ENCODE measurements at places on chromosomes 1 and 21. TPM values are rescaled to one million over a fixed set of nuclear protein-coding genes. Genes with fewer than 3 reads are reported as not detected.

The TSEN15 gene
- total RNA-seq = 41.7 TPM

The NGF gene
- total RNA-seq = 10.4 TPM

The CLCA1 gene
- total RNA-seq = 0.10 TPM

The GUCA2B gene
- total RNA-seq = not detected

GRCh38 chr1:71047635-71048607 lies at the start of gene PTGER3:
TSS of gene PTGER3 (minus strand) at chr1:71047816. CDS start at chr1:71047577, 239 bp downstream.
- DNase-seq = peak; percentile 73

DNA sequence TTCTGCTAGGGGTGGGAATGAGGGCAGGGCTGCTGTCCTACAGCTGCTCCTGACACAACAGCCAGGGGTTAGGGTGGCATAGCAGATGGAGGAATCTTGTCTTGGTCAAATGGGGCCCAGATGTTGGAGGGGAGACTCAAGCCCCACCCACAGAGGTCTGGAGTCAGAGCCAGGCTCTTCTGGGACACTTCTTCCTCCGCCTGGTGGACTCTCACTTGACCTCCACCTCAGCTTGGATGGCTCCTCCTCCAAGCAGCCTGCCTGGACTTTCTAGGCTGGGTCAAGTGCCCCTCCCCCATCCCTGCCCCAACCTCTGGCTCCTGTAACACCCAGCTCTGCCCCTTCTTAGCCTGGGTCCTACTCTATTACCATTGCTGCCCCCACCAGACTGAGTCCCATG lies 35.5 kb downstream of the EPHA2 start:
- no peak for DNase-seq

DNA sequence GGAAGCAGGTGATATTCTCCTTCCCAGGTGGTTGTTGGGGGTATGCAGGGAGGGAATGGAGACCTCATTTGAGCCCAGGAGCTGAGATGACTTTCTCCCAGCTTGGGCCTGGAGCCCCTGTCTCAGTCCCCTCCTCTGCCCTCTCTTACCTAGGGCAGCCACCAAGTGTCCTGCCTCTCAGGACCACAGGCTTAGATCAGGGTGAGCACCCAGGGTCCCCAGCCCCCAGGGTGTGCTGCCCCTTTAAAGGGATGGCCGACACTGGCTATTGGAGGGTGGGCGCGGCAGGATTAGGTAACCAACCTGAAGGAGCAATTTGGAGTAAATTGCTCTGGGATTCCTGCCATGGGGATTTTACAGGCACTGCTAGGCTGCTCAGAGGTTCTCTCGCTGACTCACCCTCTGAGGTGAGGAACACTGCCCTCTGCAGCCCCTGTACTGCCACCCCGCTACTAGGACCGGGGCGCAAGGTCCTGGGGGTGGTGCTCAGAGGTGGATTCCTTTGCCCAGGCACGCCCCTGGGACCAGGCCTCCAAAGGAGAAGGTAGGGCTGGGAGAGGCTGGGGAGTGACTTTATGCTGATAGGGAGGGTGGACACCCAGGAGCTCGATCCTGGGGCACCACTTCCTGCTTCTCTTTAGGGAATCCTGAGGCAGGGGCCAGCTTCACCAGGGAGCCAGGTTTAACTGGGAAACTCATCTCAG lies 1.5 kb downstream of the RPS6KA1 start:
- DNase-seq = no peak

- DNase-seq = no peak
Observed at GRCh38 chr1:161803181-161803580, 37.1 kb downstream of the ATF6 start.

GRCh38 chr1:228285661-228286504 lies 78.0 kb downstream of the OBSCN start:
- DNase-seq = no peak

DNA sequence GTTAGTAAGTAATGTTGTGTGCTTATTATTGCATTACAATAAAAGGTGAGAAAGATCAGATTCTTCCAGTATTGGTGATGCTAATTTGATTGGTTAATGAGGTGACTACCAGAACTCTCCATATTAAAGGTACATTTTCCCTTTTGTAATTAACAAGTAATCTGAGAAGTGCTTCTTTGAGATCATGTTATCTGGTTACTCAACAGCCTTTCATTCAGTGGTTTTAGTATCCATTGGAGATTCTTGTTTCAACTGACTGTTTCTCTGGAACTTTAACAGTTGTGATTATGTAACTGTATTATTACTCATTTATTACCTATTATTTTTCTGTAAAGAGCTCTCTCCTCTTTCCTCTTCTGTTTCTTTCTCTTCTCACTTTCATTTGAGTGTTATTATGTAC lies 86.7 kb downstream of the PEX14 start:
- DNase-seq = no peak

DNA sequence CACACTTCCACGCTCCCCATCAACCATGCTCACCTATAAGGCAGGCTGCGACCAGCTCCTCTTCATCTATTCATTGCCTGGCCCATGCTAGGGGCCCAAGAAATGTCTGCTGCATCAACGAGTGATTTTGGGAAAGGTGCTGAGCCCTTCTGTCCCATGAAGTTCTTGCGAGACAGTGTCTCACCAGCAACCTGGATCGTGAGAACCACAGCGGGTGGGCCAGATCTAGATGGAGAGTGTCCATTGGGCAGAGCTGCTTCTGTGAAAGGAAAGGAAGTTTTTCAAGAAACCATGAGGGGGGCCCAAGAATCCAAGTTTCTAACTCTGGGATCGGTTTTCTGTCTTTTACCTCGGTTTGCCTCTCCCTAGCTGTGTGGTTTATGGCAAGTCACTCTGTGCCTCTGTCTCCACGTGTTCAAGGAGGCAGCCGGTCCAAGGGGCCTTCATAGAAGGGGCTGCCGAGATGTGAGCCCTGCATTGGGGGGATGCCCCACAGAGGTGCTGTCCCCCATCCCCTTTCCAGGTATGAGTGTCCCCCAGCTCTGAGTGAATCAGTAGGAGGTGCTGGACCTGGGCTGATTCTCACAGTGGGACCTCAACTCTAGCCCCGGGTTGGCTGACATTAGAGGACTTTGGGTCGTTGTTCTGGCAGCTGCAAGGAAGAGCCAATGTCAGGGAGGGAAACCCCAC lies 8.3 kb upstream of the PADI1 start:
- DNase-seq = no peak

GRCh38 chr1:118979754-118980575 lies 8.2 kb downstream of the TBX15 start:
- DNase-seq = no peak

DNA sequence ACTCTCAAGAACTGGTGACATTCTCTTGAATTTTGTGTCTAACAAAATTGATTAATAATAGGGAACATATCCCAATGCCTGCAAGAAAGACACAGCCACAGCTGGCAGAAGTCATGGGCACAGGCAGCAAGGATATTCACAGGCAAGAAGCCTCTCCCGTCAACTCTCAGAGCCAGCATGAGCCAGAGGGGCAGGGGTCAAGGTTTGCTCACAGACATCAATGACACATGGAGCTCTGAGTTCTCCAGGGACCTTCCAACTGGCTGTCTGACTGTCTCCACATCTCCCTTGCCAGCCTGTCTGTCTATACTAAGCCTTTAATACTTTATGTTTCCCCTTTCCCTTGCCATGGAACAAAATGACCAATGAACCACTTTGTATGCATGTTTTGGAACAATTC lies 101.5 kb upstream of the RAB4A start:
- no peak for DNase-seq

GRCh38 chr1:220997791-220998190 lies 118.5 kb downstream of the HLX start:
- no peak for DNase-seq

DNA sequence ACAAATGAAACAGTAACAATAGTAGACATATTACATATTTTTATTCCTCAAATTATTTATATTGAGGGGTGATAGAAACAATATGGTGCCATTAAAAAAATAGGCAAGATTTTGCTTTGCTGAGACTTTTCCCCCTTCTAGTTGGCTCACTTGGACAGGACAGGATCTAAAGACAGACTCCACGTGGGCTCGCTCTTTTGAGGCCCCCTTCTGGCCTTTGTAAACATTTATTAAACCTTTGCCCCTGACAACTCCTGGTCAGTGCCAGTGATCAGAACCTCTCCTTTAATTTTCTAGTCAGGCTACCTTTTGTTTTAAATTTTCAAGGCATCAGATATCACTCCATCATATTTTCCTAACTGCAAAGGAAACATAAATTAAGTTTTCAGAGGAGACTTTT lies 49.7 kb upstream of the IFI44L start:
- no peak for DNase-seq

GRCh38 chr21:42039470-42039901 lies 29.3 kb upstream of the ZBTB21 start:
- DNase-seq = no peak

DNA sequence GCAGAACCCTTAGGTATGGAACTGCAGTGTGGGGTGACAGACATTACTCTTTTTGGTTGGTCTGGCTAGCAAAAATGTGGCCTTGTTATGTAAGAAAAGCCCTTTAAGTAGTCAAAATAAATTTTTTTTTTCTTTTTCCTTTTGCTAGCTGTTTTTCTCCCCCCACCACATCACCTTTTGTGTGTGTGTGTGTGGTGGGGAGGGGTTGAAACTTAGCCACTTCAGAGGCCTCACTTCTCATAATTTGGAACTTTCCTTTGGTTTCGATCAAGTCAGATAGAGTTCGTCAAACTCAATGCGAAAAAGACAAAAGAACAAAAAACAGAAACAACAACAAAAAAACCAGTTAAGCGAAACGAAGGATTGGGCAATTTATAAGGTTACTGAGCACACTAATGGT lies 1.9 kb upstream of the PRMT2 start:
- no peak for DNase-seq

DNA sequence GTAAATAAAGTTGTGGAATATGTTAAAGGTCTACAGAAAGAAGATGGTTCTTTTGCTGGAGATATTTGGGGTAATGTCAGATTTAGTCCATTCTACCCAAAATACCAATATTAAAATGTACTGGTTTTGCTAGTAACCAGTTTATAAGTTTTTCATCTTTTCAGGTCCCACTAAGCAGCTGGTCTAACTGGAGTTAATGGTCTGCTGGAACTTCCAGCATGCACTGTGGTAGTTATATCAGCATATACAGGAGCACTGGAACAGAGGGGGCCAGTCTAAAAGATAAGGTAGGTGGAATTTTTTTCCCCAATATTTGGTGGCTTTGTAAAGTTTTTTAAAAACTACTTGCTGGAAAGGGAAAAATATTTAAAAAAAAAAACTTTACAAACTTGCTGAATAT lies 3.9 kb downstream of the RABGGTB start:
- DNase-seq = no peak
